ENCODE measurements at places on chromosomes 4 and X.

GRCh38 chrX:50579955-50580354 lies 109.3 kb upstream of the DGKK start:
- DNase-seq = peak; percentile 40

DNA sequence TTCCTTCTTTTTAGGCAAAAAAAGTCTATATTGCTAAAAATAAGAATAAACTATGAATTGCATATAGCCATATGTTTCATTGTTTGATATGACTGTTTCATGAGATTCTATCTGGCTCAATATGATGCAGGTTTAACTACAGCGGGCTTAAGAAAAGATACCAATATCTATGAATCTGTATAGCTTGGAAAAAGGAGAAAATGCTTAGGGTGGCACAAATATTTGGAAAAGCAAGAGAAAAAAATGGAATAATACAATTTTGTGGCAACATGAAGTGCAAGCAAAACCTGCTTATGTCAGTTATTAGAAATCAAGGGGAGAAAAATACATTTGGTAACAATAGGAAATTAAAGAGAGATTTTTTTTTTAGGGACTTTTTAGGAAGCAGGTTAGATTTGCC lies 48.3 kb upstream of the NFKB1 start:
- no peak for DNase-seq

- no peak for DNase-seq
Observed at GRCh38 chr4:52116641-52117040, 65.5 kb downstream of the SPATA18 start.

DNA sequence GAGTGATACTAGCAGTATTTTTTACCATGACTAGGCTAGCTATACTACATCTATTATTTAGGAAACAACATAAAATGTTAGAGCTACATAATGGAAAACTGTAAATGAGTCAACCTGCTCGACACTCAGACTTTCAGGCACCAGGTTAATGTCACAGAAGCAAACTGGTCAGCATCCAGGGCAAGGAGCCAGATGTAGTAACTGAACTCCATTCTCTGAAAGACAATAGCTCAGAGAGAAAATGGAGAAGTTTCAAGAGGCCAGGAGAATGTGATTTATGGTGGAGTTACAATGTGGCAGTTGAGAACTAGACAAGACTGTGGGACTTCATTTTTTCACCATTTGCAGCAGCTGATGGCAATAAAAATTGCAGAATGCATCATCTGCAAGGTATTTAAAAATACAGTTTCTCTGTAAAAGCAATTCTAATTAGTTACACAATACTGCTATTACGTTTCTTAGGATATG lies 342.7 kb upstream of the PABPC4L start:
- no peak for DNase-seq

- no peak for DNase-seq
Observed at GRCh38 chr4:30610361-30610760, 109.8 kb upstream of the PCDH7 start.

DNA sequence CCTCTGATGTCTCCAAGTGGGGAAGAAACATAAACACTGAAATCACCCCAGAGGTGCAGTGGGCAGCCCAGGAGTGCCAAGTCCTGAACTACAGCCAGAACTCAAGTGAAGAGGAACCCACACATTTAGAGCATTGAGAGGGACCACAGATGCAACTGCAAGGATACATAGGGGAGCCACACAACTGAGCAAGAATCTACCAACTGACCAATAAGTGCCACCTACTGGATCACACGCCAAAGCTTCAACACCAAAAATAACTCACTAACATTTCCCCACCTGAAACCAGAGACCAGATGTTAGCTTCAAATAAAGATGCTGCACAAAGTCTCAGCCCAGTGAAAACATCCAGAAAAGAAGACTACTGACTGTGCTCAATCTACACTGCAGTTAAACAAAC lies 276.7 kb upstream of the GRIA3 start:
- no peak for DNase-seq

- peak; percentile 38 for DNase-seq
Observed at GRCh38 chr4:127400731-127401346, 231.9 kb upstream of the INTU start.

GRCh38 chrX:16089086-16089485 lies 34.3 kb upstream of the GRPR start:
- no peak for DNase-seq

DNA sequence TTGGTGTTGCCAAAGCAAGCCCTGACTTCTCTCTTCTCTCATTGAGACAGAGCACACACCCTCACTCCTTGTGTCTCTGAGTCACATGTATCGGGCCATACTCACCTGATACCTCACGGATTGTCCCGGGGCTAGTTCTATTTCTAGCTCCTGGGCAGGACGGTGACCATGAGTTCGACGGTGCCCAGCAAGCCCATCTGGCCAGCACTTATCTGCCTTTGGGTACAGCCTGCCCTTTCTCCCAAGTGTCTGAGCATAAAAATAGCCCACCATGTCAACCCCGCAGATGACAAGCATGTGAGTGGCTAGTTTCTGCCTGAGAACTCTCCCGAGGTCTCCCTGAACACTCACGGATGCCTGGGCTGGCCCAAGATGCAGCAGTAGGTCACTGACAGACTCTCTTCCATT lies 158.5 kb downstream of the DHRSX start:
- no peak for DNase-seq

DNA sequence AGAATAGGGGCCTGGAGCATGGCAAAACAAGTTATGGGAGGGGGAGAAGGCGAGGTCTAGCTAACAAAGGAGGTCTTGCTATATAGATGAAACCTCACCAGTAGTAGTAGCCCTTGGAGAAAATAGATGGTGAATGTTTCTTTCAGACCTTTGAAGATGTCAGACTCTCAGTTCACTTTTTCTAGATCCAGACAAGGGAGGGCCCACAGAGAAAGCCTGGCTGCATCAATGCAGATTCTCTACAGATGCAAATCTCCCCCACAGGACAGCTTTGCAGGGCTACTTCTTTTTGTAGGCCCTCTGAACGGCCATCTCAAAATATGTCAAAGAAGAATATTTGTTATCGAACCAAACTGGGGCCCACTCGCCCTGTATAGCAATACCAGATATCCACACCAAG lies 159.7 kb downstream of the ANK2 start:
- DNase-seq = no peak

GRCh38 chr4:24489870-24490269 lies 94.5 kb downstream of the DHX15 start:
- DNase-seq = no peak

GRCh38 chrX:123223409-123223808 lies 39.3 kb downstream of the GRIA3 start:
- DNase-seq = no peak

- DNase-seq = no peak
Observed at GRCh38 chr4:56783986-56784385, 37.5 kb downstream of the SPINK2 start.

GRCh38 chr4:130812117-130812765 lies 1716.3 kb downstream of the C4orf33 start:
- no peak for DNase-seq

GRCh38 chrX:19110642-19111041 lies 11.6 kb downstream of the ADGRG2 start:
- no peak for DNase-seq

DNA sequence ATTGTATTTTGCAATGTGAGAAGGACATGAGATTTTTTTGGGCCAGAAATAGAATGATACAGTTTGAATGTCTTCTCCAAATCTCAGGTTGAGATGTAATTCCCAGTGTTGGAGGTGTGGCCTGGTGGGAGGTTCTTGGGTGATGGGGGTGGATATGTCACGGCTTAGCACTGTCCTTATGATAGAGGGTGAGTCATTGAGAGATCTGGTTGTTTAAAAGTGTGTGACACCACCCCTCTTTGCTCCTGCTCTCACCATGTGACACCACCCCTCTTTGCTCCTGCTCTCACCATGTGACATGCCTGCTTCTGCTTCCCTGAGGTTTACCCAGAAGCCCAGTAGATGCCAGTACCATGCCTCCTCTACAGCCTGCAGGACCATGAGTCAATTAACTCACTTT lies 1226.9 kb downstream of the PCDH7 start:
- no peak for DNase-seq

DNA sequence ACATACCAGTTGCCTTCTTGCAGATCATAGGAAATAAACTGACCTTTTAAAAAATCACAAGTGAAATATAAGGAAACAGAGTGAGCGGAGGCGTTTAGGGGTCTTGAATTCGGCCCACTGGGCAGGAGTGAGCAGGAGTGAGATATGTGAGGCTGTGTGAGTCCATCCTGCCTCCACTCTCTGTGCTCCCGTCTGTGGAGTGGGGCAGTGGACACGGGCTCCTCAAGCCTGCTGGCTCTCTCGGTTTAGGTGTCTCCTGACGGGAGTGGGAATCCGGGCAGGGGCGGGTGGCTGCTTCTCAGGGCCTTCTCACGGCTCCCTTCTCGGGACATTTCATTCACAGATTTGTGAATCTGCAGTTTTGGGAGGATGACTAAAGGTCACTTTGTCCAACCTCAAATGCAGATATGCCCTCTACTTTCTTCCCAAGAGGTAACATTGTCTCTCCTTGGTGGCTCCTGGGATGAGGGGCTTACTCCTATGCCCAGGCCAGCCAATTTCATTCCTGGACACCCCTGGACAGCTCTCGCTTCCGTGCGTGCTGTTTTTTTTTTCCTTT lies 27.6 kb downstream of the CYTL1 start:
- DNase-seq = no peak

DNA sequence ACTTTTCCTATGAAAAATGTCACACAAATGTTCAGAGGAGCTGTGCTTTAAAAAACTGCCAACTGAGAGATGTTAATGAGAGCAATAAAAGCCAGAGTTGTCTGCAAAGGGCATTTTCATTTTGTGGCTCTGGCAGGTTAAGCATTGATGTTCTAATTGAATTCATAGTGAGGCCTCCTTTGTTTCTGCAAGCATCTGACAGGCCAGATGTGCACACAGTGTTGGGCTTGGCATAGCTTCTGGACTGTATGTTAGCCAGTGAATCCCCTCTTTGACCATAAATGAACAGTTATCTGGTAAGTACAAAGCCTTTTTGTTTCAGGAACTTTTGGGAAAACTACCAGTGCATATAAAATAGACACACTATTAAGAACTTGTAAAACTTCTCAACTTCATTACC lies 81.9 kb downstream of the JADE3 start:
- DNase-seq = no peak

DNA sequence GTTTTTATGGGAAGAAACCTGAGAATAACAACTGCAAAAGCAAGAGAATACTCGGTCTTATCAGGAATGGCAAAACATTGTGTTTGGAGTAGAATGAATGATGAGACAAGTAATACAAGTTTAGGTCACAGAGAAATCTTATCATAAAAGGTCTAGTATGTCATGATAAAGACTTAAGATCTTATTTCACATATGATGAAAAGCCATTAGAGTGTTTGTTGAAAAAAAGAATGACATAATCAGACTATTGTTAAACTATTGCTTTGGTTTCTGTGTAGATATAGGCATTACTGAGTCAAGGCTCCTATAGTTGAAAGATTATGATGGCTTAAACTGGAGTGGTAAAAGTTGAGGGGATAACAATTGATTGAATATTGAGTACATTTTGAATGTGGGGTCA lies 603.6 kb downstream of the CCSER1 start:
- DNase-seq = no peak

- no peak for DNase-seq
Observed at GRCh38 chr4:16995451-16995850, 97.0 kb upstream of the LDB2 start.

DNA sequence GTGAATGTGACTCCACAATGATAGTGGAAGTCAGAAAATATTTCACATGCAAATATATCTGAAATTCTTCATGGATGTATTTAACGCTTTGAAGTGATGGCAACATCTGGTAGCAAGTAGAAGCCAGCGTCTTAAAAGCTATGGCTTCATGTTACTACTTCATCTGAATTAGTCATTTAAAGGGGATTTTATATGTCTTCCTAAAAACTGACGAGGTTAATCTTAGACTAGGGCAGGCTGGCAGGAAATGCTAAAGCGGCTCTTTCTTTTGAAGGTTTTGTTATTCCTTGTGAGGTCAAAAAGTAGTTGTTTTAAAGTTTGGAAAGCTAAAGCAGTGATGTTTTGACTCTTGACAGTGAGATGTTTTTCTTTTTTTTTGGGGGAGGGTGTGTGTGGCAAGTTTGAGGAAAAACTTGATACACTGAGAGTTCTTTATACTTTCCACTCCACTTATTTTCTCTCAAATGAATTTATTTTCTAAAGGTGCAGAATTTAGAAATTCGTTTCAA lies 22.6 kb downstream of the PLS3 start:
- DNase-seq = no peak

DNA sequence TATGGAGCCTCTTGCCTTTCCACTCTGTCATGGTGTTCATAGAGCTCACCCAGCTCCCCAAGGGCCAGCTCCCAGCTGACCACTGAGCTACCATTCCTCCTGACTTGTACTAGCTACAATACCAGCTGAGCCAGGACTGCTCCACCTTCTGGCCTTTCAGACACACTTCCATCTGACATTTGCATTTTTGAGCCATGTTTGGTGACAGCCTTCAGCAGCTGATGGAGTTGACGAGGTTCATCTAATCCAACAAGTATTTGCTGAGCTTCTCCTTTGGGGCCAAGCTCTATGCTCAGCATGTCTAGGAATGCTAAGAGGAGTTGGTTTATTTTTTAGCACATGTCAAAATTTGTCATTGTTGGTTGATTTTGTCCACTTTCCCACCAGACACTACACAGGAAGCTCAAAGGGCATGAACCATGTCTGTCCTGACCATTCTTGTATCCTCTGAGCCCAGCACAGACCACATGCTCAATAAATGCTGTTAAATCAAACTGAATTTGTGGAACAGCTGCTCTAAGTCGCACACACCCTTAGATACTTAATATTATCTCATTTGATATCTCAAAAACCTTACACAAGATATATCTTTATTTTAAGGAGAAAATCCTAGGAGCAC lies 142.6 kb upstream of the PPARGC1A start:
- peak; percentile 2 for DNase-seq

DNA sequence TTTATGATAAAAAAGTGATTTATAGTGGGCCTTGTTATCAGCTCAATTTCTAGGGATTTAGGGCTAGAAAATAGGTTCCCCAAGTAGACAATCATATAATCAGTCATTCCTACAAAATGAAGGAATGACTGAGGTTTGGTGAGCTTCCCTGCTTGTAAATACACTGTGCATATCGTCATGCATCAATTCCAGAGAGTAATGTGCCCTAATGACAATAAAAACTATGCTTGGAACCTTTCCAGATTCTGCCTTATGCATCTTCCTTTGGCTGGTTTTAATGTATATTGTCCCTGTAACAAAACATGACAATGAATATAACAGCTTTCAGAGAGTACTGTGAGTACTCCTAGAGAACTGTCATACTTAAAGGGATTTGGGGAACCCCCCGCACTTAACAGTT lies 1310.9 kb downstream of the PCDH7 start:
- no peak for DNase-seq

DNA sequence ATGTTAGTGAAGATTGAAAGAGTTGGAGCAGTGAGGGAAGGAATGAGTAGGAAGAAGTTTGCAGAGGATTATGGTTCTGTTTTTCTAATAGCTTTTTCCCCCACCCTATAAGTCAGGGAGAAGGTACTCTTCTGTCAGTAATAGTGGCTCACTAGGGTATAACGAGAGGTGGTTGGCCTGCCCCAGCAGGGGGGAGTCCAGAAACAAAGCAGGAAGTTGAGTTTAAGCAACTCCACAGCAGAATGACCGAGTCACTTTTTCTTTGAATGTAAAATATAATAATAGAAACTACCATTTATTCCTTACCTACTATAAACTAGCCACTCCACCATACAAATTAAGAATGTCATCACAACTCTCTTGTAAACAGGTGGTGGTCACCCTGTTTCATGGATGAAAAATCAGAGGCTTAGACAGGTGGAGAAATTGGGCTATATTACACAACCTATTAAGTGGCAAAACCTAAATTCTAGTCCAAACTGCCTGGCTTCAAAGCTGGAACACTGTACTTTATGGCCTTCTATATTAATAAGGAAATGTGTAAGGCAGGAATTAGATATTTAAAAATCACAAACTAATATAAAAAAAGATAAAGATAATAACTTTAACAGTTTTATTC lies 21.9 kb downstream of the AP1AR start:
- peak; percentile 41 for DNase-seq

All from GM20000 (cell line).